ENCODE measurements at places on chromosomes 5 and 9. TPM values are rescaled to one million over a fixed set of nuclear protein-coding genes. Genes with fewer than 3 reads are reported as not detected.

Gene PCDHGA7
- 1.0 TPM for total RNA-seq

Gene WNT8A
- total RNA-seq: not detected

Gene SPATA31A1
- total RNA-seq: not detected

Gene SPATA31E1
- 0.03 TPM for total RNA-seq

Gene TAF1L
- total RNA-seq: not detected

Gene C9
- total RNA-seq: not detected

Gene ST6GALNAC4
- 24.2 TPM for total RNA-seq

Gene RABEPK
- 42.7 TPM for total RNA-seq

Gene SAXO1
- total RNA-seq: not detected

Gene TRIM23
- 7.9 TPM for total RNA-seq

Gene PCDHGA2
- total RNA-seq: 0.62 TPM

Gene F2RL2
- 3.8 TPM for total RNA-seq

Gene CKS2
- 438 TPM for total RNA-seq

Gene AP3B1
- 31.3 TPM for total RNA-seq

Gene SLC25A2
- total RNA-seq: not detected

Gene PCDHGB6
- total RNA-seq: 0.13 TPM

Gene TMEM252
- total RNA-seq: not detected

Gene LRRC19
- total RNA-seq: not detected

Gene PRSS3
- total RNA-seq: 13.6 TPM

Gene DAPK1
- 19.8 TPM for total RNA-seq

Gene RECK
- 6.9 TPM for total RNA-seq

Gene SPARC
- total RNA-seq: 20.7 TPM

Gene GRAMD2B
- total RNA-seq: 0.97 TPM

Gene SPATA31D4
- not detected for total RNA-seq

Gene MYO10
- total RNA-seq: 54.8 TPM

Gene TRPM6
- total RNA-seq: 1.3 TPM

Gene ARRDC3
- total RNA-seq: 10.7 TPM
